ENCODE measurements at places on chromosomes 1 and 21.

GRCh38 chr1:154878371-154879037 is 8.4 kb upstream of the KCNN3 start:
- DNase-seq, result peak; percentile 90

DNA sequence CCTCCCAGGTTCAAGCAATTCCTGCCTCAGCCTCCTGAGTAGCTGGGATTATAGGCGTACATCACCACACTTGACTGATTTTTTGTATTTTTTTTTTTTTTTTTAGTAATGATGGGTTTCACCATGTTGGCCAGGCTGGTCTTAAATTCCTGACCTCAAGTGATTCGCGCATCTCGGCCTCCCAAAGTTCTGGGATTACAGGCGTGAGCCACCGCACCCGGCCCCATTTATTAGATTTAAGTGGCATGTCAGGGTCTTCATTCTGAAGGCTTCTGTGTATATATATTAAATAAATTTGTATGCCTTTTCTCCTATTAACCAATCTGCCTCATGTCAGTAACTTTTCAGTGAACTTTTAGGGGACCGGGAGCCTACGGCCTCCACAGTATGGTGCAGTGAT is 6.0 kb upstream of the CLIC4 start:
- DNase-seq, result no peak

DNA sequence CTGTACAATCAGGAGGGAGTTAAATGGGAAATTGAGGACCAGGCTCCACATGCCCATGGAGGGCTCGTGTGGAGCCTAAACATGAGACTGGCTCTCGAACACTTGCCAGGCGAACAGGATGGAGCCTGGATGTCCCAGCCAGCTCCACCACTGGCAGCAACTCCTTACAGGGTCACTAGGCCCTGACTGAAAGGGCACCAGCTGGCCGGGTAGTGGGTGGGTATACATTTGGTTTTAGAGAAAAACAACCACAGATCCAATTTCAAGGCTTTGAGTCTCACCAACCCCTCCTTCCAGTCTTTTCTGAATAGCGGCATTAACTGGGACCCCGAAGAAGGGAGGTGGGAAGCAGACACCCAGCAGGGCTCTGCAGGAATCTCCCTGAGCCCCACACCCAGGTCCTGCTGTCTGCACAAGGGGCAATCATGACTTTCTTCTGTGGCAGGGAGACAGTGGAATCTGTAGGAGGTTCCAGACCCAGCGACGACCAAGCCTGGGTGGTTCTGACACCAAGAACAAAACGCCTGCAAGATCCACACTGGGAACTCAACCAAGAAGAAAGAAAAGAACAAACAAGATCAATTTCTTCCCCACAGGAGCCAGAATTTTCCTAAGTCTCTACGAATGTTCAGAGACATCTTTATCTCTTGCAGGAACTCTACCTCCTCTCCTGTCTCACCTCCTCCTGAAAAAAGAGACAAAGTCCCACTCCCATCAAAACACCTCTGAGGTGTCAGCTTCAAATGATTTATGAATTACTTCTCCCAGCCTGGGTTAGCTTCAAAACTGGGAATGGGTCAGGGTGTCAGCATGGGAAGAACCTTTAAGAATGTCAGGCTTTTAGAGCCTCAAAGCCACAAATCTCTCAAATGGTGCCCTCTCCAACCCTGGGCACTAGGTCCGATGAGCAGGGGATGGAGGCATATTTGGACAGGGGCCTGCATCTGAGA is 26.5 kb upstream of the SRP9 start:
- no peak for DNase-seq

DNA sequence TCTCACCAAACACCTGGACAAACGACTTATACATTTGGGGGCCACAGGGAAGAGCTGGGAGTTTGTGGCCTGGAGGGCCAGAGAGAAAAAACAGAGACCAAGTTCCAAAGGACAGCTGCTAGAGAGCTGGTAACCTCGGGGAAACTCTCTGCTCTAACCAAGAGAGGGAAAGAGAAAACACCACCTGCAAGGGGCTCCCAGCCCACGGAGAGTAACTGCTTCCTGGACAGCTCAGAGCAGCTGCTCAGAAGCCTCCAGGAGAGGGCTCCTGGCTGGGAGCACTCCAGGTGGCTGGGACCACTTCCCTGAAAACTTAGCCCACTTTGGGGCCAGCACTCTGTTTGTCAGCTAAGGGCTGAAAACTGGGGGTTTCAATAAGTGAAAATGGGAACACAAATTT is 154.8 kb upstream of the GRIK3 start:
- DNase-seq, result no peak

DNA sequence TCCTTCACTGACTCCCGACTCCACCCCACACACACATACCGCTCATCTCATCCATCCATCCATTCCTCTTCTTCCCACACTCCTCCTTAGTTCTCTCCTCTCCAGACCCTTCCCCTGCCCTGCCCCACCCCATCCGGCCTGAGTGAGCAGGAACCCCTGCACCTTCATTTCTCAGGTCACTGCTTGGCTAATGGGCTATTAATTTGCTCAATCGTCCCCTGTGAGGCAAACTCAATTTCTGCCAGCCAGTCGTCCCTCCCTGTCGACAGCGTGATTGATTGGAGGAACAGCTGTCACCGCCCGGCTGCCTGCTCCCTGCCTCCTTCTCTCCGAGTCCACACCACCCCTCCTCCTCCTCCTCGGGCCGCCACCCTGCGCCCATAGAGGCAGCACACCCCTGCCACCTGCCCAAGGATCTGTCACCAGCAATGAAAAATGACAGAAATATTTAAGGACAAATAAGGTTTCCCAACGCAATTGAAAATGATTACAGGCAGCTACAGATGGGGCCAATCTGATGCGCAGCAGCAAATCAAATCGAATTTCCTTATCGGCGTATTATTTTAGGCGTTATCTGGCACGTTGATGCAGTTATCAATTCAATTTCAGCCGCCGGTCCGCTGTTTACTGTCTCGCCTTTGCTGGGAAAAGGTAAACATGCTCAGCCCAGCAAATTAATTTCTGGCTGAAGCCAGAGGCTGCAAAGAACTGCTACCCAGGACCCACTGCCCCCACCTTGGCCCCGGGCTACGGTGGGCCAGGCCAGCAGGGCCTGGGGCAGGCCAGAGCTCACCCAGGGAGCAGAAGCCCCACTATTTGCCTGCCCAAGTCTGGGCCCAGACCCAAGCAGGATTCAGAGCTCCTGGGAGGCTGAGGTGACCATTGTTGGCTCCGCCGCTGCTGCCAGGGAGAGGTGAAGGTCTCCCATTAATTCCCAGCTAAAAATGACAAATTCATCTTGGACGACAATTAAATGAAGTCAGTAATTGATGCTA is 71.3 kb downstream of the TMEM53 start:
- DNase-seq, result no peak

GRCh38 chr1:205240118-205240517 is 12.4 kb downstream of the TMCC2 start:
- peak; percentile 91 for DNase-seq

DNA sequence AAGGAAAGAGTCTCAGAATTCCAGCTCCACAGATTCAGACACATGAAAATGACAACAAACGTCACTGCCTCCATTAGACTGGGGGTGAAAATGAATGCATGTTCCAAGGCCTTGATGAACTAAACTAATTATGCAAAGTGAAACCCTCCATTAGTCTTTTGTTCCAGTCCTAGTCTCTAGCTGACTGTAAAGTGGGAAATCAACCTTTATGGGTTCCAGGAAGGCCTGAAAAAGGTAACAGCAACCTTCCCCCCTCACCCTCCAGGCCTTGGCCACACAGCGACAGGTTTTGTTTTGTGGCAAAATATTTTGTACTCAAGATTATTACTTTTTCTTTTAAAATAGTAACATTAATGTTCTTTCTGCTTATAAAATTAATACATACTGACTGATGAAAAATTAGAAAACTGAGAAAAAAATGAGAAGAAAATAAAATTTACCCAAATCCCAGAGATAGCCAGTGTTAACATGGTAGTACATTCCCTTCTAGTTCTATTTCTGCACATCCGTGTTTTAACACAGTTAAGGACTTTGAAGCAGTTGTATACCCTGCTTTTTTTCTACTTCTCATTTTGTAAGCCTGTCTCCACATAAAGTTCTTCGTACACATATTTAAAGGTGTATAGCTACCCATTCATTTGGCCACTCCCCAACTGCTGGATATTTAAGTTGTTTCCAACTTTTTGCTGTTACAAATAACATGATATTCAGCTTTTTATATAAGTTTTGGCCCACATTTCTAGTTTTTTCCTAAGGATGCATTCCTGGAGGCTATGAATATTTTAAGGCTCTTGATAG is 60.9 kb downstream of the CD2 start:
- no peak for DNase-seq

DNA sequence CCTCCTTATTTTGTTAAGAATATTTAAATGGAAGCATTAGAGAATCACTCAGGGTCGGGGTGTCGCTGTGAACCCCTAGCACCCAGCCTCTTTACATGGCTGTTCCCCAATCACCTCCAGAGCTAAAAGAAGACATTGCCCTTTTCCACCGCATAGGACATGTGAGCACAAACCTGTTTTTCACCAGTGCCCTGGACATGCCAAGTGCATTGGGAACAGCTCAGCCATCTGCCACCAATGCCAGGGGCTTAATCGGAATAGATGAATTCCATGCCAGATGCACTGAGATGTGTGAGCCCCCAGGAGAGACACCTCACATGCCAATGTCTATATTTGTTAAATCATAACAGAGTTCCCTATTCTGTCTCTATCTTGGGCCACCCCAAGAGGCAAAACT is 33.3 kb downstream of the EIF2D start:
- no peak for DNase-seq

DNA sequence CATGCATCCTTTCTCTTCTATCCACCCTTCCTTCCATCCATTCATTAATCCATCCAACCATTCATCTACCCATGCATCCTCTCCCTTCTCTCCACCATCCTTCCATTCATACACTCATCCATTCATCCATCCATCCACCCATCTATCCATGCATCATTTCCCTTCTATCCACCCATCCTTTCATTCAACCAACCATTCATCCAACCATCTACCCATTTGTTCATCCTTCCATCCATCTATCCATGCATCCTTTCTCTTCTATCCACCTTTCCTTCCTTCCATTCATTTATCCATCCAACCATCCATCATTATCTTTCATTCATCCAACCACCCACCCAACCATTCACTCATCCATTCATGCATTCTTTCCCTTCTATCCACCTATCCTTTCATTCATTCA is 188.4 kb downstream of the NPHP4 start:
- no peak for DNase-seq

DNA sequence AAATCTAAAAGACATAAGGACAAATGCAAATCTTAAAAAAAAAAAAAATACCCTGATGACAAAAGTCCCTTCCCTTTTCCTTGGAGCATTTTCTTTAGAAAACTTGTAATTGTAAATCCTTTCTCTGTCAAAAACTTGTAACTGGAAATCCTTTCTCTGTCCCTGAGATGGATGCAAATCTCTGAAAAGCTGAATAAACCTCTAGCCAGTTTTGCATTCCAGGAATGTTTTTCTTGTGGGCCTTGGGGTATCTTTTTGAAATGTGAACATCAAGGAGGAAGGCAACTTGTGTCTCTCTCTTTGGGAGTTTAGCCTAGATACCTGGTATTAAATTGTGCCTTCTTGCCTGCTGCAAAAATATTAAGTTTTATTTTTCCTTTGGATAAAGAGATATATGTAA is 305.3 kb downstream of the KCNT2 start:
- DNase-seq, result no peak

DNA sequence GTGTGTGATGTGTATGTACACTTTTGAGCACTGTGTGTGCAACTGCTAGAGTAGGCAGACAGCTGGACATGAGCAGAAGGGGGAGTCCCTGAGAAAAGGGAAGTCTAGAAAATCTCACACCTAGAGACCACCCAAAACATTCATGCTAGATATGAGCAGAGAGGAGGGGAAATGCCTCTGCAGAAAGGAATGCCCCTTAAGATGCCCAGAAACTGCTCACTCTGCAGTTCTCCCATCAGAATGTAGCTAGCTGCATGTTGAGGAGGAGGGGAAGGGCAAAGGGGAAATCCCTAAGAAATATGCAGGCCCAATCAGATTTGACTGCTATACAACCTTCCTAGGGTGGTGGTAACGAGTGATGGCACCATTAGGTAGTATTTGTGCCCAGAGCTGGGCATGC is 31.8 kb upstream of the MAGOH start:
- no peak for DNase-seq

- DNase-seq, result peak; percentile 92
Observed at GRCh38 chr1:37726751-37727585, 34.7 kb downstream of the CDCA8 start.

DNA sequence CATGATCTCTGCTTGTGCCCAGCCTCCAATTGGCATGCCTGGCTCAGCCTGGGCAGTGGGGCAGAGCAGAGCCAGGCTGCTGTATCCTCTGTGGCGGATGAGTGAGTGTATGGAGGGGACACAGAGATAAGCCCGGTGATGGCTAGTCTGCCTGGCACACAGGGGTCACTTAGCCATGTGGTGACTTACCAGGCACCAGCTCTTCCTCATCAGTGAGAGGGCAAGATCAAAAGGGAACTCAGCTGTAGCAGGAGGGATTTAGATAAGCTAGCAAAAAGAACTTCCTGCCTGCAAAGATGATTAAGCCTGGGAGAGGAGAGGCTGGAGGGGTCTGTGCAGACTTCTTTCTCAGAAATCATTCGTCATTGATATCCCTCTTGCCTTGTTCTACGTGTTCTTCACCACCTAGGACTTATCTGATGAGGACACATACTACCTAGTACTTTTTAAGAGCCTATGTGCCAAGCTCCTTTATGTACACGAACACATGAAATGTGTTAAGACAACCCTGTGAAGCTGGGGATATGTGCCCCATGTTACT is 7.9 kb downstream of the KIF21B start:
- no peak for DNase-seq

DNA sequence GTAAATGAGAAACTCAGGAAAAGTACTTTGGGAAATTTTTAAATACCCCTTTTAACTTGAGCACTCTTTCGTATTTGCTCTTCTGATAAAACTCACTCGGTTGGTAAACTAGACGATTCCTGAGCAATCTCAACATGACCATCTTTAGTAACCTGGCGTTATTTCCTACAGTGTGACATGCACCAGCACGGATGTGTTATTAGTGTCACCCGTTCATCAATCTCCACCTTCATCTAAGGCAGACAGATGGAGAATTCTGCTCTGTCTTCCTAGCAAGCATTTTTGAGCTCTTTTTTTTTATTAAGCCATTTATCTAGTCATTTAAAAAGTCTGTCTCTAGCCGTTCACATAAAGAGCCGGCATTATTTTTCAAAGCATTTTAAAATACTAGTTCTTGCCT is 155.2 kb downstream of the DISP1 start:
- DNase-seq, result no peak

DNA sequence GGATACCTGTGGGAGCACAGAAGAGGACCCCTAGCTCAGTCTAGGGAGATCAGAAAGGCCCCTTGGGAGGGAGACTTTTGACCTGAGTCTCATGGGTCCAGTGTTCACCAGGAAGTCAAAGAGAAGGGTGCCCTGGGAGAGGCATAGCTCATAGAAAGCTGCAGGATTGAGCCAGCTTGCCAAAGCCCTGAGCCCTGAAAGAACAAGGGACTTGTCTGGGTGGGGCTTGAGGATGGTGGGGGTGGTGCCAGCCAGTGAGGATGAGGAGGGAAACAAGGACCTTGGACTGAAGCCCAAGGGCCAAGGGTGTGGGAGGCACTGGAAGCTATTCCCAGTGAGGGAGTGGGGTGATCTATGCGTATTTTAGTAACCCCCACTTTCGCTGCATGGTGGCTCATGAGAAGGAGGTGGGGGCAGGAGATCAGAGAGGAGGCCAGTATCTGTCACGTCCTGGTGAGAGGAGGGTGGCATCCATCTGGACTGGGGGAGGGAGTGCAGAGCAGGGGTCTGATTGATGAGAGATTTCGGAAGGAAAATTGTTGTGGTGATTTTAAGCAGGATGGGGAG is 28.4 kb downstream of the DMBX1 start:
- DNase-seq, result no peak

- DNase-seq, result no peak
Observed at GRCh38 chr1:227735539-227736285, 477 bp downstream of the SNAP47 start.

- DNase-seq, result no peak
Observed at GRCh38 chr1:15283526-15283925, 36.5 kb downstream of the FHAD1 start.

Data from D721Med (cell line).